Activated T-cell treated with anti-CD3 and anti-CD28 coated beads for 48 hours (primary cell): ENCODE measurements at places on chromosomes 4 and X.

- no peak for DNase-seq
Measured at GRCh38 chrX:137428221-137428661, 137.7 kb upstream of the ZIC3 start.

GRCh38 chr4:127781300-127782024, 660 bp upstream of the HSPA4L start:
- no peak for DNase-seq

DNA sequence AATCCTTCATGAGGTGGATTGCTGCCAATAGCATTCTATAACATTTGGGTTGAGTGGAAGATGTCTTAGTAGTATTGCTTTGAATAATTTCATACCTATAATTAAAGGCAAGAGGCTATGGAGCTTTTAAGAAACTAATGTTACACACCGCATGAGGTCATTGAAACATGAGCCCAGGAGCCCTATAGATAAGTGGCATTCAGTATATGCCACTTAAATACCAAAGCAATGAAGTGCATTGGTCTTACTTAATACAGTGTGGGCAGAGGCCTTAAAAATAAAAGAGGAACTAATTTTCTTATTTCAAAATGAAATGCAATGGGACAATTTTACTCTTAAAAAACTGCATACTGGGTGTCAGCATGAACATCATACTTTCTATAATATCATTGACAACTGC, 47.5 kb downstream of the SPATA18 start:
- no peak for DNase-seq

DNA sequence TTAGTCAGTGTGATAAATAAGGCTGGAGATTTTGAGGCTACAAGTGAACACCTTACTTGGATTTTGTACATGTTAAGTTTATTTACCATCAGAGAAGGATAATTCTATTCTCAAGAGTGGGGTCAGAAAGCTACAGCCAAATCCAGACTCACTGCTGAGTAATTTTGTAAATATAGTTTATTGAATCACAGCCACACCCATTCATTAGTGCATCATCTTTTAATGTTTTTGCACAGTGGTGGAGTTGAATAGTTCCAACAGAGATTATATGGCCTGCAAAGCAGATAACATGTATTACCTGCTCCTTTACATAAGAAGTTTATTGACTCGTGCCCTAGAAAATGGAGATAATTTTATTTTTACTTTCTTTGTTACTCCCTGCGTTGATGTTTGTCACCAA, 60.4 kb downstream of the PCDH18 start:
- DNase-seq, result no peak

DNA sequence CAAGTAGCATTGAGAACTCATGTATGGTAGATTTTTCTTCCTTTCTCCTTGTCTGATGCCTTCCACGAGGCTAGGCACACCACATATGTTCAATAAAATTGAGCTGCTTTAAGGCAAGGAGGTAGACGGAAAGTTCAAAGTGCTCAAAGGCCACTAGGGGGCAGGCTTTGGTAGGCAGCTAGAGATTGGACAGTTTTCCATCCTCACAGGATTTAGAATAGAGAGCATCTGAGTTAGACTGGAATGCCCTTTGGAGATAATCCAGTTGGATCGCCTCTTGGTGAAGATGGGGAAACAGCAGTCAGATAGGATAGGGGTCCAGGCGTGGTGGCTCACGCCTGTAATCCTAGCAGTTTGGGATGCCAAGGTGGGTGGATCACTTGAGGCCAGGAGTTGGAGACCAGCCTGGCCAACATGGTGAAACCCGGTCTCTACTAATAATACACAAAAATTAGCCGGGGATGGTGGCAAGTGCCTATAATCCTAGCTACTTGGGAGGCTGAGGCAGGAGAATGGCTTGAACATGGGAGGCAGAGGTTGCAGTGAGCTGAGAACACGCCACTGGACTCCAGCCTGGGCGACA, 30.4 kb downstream of the ELF4 start:
- DNase-seq, result no peak
